ENCODE measurements at places on chromosomes 6 and 20.

- DNase-seq, result no peak
These were observed 139.2 kb upstream of the PLN start for GRCh38 chr6:118408863-118409262.

DNA sequence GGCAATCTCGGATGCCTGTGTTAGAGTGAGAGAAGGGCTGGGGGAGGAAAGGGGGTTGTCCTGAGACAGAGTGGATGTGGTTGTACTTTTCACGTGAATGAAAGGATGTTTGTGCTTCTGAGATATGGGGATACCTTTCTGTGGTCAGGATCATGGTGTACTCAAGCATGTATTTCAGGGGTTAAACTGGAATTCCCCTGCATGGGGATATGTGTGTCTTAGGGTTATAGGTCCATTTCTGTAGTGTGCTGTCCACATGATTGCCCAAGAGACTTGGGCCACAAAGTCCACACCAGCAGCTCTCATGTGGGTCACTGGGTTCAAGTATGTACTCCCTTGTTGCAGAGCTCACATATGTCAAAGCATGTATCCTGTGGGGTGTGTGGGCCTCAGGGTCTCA, 10.5 kb downstream of the SYNGAP1 start:
- no peak for DNase-seq

GRCh38 chr20:6480328-6481200, 286.9 kb upstream of the BMP2 start:
- no peak for DNase-seq

- DNase-seq, result no peak
These were observed 18.1 kb upstream of the SAMHD1 start for GRCh38 chr20:36969478-36970186.

DNA sequence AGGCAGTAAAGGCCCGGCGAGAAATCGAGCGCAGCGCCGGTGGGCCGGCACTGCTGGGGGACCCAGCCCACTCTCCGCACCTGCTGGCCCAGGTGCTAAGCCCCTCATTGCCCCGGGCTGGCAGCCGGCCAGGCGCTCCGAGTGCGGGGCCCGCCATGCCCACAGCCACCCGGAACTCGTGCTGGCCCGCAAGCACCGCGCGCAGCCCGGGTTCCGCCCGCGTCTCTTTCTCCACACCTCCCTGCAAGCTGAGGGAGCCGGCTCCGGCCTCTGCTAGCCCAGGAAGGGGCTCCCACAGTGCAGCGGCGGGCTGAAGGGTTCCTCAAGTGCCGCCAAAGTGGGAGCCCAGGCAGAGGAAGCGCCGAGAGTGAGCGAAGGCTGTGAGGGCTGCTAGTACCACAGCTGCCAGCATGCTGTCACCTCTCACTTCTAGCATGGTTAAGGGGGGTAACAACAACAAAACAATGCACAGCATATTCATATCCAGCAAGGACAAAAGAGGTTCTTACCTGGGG, 11.3 kb upstream of the GMPR start:
- DNase-seq, result no peak

- no peak for DNase-seq
These were observed 10.3 kb upstream of the CTAGE9 start for GRCh38 chr6:131721161-131721560.

DNA sequence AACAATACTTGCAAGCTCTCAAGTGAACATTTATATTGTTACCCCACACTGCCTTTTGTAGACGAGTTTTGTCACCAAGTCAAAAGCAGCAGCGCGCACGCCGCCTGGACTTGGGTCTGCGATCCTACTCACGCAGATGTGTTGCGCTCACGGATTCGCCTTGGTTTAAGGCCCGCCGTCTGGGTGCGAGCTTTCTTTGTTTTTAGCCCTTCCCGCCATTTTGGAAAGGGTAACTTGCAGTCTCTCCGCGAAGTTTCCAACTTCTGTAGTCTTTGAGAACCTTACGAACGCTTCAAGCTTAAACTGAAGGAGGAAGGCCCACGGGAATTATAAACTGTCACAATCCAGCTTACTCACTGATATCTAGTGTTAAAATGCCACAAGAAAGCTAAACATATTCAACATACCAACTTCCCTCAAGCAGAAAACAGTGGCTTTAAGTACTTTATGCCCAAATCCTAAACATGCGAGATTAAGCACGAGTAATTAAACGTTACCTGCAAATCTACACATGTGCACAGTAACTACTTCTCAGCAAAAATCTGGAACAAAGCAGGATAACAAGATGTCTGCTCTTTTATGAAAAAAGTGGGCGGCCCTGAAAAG, 80.4 kb upstream of the BTN3A2 start:
- peak; percentile 76 for DNase-seq

DNA sequence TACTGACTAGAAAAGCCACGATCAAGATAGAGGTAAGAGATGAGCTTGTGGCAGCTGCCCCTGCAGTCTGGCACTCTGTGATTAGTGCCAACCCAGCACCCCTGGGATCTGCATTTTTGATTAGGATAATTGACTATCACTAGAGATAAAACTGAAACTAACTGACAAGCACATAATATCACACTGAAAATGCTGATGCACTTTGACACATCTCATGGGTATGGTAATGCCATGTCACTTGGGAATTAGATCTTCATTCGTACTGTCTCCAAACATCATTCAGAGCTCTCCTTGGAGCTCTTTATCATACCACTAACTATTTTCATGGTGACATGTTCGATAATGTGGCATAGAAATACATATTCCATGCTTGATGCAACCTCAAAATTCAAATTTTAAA, 612.9 kb upstream of the BTBD3 start:
- no peak for DNase-seq

- DNase-seq, result no peak
These were observed 16.1 kb downstream of the COL9A3 start for GRCh38 chr20:62832951-62833391.

- DNase-seq, result no peak
These were observed 131.3 kb downstream of the PLCB4 start for GRCh38 chr20:9200196-9200595.

DNA sequence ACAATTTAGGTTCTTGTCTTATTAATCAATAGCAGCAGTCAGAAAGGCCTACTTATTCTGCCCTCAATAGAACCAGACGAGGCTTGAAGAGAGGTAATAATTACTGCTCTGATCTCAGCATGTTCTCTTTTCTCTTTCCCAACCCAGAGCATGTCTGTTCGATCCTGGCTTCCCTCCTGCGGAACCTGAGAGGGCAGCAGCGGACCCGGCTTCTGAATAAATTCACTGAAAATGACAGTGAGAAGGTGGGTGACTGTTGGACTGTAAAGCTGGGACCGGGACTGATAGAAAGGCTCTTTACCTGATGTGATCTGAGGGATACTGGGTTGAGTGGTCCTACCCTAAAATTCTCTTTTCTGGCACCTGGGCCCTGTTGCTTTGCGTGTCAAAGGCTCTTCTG, 63.0 kb upstream of the VSTM2L start:
- no peak for DNase-seq

DNA sequence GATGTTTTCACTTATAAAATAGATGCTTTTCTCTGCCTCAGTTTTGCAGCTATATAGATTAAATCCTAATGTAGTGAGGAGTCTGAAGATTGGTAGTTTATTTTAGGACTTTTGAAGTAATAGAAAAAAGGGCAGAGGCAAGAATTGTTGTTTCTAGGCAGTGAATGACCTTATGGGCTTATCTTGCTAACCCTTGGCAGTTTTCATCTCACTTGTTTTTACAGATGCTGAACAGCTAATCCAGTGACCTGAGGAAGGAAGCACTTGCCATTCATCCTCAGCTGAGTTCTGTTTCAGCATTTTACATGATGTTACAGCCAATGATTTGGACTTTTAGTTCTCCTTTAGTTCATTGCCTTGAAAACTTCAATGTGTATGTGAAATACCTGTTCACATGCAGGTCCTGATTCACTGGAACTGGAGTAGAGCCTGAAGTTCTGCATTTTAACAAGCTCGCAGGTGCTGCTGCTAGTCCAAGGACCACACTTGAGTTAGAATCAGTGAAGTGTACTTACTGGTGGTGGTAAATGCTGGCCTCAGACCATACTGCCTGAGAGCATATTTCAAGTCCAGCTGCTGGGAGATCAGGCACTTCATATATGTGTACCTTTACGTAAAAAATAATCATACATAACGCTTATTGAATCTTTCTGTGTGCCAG, 86.9 kb downstream of the TULP4 start:
- no peak for DNase-seq

GRCh38 chr6:10316373-10316721, 98.5 kb downstream of the TFAP2A start:
- DNase-seq, result peak; percentile 77

GRCh38 chr6:25617997-25618396, 34.0 kb upstream of the SCGN start:
- no peak for DNase-seq

DNA sequence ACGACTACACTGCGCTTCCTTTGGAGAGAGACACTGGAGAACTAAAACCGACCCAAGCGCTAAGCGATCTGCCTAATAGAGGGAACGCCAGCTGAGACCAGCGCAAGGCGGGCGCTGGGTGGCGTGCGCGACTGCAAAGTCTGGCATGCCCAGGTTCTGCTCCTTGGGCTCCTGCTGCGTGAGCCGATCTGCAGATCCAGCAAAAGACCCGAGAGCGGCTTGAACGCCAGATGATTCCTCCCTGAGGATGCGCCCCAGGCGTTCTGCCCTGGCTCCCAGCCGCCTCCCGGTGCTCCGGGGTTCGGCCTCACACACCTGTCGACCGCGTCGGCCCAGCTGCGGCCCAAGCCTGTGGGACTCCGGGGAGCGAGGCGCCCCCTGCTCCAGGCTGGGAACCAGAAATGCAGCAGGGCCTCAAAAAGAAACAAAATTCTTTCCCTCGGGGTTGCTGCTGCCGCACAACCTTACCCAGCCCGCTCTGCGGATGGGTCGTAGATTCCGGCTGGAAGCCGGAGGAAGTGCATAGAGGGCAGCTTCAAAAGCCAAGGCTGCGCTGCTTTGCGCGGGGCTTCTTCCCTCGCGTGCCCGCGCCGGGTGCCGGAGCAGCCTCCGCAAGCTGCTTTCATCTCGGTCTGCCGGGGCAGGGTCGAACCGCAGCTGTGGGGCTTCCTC, 17.9 kb upstream of the PRDM13 start:
- DNase-seq, result peak; percentile 81

GRCh38 chr20:20851385-20851784, 138.9 kb upstream of the RALGAPA2 start:
- DNase-seq, result no peak

- DNase-seq, result no peak
These were observed 212.2 kb downstream of the CDC5L start for GRCh38 chr6:44599672-44600071.

DNA sequence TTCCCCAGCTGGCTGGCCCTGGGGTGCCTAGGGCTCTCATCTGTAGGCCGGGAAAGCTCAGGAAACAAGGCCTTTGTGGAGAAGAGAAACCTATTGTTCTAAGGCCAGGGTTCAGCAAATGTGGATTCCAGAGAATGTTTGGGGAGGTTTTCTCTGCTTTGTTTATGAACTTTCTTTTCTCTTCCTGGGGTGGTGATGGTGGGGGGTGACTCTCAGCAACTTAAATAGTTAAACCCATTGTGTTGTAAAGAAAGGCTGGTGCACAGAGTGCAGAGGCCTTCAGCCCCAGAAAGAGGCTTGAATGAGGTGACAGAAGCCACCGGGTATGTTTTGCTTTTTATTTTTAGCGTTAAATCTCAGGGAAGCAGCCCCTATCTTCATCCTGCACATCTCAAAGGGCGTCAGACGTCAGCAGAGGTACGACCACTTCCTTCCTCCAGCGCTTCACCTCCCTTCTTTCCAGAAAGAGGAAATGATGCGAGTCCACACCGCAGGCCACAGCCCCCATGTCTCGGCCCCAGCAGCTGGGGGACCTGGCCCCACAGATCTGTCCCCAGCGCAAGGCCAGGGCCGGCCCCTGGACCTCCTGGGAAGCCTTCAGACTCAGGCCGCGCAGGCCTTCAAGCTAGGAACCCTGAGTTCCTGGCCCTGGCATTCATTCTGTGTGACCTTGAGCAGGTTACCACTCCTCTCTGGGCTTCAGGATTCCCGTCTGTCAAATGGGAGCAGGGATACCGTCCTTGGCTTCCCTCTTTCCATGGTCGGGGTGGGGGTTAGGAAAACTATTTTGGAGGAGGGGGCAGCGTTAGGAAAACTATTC, 605 bp upstream of the PPP1R16B start:
- no peak for DNase-seq

- DNase-seq, result no peak
These were observed 54.0 kb downstream of the LYRM2 start for GRCh38 chr6:89584539-89584938.

DNA sequence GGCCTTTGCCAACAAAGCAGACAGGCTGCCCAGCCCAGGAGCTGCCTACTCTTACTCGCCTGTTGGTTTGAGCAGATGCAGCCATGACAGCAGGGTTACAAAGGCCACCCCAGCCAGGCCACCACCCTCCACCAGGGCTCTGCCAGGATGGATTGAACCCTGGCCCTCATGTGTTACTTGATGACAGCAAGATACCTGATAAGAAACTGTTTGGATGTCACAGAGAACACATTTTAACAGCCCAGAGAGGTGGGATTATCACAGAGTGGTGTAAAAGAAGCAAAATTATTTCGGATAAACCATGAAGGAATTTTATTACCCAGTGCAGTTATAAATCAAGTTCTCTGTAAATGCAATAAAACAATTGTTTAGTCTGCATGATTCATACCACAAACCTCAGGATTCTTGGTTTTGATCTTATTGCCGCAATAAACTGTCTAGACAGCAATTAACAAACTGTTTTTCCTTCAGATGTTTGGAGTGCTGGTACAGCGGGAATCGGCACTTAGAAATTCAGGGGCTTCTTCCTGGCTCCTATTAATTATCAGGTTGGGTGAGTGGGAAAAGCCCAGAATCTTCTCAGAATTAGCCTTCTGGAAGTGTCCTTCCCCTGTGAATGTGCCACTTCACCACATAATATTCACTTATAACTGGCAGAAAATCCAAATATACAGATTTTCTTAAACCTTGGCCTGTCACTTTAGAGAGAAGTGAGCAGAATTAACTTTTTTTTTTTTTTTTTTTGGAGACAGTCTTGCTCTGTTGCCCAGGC, 58.0 kb upstream of the SALL4 start:
- no peak for DNase-seq

GRCh38 chr20:32536851-32537656, 48.1 kb downstream of the NOL4L start:
- DNase-seq, result peak; percentile 99

GRCh38 chr6:111838749-111839484, 34.3 kb downstream of the FYN start:
- no peak for DNase-seq

DNA sequence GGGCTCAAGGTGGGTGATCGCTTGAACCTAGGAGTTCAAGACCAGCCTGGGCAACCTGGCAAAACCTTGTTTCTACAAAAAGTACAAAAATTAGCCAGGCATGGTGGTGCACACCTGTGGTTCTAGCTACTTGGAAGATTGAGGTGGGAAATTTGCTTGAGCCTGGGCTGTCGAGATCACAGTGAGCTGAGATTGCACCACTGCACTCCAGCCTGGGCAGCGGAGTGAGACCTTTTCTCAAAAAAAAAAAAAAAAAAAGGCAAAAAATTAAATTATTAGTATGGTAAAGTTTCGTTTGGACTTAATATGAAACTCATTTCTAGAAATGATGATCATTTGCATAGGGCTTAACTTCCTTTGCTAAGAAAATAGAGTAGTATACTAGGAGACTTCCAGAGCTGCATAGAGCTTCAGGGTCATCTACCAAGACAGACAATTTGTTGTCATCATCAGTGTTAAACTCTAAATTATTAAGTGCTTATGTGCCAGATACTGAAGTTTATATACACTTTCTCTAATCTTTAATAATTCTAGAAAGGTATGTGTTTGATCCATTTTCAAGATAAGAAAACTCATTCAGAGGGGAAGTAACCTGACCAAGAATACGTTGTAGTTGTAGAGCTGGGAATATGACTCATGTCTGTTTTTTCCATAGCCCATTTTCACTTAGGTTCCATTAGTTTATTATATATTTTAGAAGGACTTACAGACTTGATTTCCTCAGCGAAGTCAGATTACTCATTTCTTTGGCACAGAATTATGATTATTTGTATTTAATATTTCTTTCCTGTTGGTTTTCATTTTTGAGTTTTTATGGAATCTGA, 84.5 kb downstream of the SLC16A10 start:
- DNase-seq, result no peak
